ENCODE measurements at places on chromosomes 12 and 14.

DNA sequence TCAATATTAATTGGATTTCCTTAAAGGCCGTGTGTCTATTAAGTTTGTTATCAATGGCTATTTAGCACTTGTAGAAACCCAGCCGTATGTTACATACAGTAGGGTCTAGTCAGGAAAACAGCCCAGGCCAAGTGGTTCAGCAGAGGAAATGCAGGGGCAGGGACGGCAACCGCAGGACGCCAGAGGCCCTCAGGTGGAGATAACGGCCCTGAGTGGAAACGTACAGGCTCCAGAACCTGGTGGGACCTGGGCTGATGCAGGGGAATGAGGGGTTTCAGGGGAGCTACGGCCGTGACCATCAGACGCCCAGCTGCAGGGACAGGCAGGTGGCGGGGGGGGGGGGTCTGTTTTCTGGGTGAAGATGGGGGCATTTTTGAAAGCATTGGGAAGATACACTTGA, 3.7 kb upstream of the ANKLE2 start:
- no peak for DNase-seq

- no peak for DNase-seq
These were observed 28.0 kb upstream of the LRTM2 start for GRCh38 chr12:1792406-1792805.

DNA sequence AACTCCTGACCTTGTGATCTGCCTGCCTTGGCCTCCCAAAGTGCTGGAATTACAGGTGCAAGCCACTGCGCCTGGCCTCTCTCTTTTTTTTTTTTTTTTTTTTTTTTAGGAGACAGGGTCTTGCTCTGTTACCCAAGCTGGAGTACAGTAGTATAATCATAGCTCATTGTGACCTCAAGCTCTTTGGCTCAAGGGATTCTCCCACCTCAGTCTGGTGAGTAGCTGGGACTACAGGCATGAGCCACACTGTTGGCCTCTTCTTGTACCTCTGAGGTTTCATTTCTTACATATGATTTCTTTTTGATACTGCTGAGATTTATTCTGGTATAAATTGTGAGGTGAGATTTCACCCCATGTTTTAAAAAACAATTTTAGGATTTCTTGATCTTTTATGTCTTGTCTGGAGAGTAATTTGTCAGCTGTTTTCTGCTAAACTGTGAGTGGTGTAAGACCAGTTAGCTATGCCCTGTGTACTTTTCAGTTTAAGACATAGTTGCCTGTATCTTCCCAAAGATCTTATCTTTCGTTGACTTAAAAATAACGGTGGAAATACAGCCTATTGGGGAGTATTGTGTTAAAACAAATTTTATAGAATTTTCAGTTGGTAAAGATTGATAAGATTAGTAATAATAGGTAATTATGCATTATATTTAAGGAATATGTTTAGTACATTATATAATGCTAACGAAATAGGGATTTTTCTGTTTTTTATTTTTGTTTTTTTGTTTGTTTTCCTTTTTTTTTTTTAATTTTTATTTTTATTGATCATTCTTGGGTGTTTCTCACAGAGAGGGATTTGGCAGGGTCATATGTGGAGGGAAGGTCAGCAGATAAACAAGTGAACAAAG, 31.7 kb downstream of the WDR20 start:
- peak; percentile 33 for DNase-seq

- peak; percentile 83 for DNase-seq
These were observed 157.9 kb downstream of the PAWR start for GRCh38 chr12:79532907-79533288.

DNA sequence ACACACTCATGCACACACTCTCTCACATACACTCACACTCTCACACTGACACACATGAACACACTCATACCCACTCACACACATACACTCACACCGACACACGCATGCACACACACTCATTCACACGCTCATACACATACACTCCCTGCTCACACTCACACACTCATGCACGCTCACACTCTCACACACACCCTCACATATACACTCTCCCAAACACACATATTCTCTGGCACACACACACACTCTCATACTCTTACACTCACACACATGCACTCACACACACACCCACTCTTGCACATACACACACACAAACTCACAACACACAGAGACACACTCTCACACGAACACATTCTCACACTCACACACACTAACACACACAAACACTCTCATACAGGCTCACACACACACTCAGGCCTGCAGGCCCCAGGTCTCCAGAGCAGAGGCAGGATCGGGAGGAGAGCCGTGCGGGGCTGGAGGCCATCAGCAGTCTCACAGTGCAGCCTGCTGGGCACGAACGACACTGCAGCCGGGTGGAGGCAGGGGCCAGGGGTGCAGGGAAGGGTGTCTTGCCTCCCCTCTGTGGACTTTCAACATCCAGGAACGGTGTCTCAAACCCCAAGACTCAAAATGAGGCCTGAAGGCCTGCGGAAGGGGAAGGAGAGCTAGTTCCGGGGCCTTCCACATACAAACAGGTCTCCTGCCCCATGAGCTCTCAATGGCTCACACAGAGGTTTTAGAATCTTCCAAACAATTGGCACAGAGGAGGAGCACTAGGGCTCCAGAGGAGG, 148.7 kb downstream of the ANO2 start:
- peak; percentile 30 for DNase-seq

DNA sequence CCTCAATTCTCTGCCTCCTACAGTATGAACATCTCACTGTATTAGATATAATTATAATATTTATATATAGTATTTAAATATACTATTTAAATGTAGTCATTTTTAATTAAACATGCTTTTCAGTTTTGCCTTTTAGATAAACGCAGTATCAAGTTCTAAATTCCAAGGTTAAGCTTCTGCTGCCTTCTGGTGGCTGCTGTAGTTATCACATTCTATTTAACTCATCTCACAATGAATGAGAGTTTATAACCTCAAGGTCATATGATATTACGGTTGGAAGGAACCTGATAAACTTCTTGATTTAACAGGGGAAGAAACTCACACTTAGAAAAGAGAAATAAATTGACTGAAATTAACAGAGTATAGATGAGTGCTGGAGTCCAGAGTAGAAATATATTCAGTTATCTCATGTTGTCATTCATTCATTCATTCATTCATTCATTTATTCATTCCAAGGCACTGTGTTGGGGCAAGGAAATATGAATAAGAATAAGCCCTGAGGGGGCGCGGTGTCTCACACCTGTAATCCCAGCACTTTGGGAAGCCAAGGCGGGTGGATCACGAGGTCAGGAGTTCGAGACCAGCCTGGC, 31.9 kb downstream of the GUCY2C start:
- peak; percentile 55 for DNase-seq

GRCh38 chr14:54712465-54713200, 145.7 kb downstream of the SAMD4A start:
- DNase-seq: no peak

GRCh38 chr14:94355191-94355794, 32.2 kb upstream of the SERPINA6 start:
- DNase-seq: peak; percentile 82

DNA sequence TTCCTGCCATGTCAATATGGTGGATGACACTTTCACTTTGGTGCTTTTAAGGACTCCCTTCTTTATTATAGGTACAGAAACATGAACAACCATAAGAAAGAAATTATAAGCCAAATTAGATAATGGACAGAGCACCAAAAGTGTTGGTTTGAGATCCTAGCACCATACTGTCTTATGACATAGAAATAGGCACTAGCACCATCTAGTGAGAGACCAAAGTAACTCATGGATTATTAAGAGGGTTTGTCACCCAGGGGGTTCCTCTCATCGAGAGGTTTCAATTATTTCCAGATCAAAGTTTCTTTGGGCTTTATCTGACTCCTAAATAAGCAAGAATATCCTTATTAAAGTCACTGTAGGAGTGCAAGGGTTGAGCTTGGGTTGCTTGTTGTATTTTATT, 153.0 kb upstream of the DIO2 start:
- no peak for DNase-seq

DNA sequence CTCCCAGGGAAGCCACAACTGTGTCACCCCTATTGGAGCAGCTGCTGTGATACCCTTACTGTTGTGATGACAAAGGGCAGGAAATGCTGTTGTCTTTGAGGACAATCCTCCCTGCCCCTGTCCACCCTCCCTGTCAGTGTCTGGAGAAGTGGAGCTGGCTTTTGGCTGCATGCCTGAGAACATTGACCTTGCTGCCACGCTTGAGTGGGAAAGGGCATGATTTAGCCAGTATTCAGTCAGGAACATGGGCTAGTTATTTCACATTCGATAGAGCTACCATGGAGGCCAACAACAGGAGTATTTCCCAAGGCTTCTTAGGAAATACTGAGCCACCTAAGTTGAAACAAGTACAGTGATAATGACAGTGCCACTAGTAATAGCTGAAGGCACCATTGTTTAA, 59.4 kb downstream of the MYRFL start:
- DNase-seq: peak; percentile 77

DNA sequence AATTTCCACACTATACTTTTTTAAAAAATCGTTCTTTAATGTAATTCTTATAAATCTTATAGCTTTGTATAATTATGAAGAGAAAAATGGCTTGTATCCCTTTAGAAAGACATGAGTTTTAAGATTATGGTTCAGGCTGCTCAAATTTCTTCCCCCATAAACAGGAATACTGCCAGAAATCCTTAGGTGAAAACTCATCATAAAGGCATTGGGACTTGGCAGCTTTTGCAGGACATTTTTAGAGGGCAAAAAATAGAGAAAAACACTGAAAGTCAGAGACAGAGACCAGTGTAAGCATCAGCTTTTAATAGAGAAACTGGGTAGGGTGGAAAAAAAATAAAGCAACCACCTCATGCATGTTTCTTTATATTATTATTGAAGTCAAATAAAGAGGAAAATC, 29.1 kb downstream of the LRRK2 start:
- no peak for DNase-seq

DNA sequence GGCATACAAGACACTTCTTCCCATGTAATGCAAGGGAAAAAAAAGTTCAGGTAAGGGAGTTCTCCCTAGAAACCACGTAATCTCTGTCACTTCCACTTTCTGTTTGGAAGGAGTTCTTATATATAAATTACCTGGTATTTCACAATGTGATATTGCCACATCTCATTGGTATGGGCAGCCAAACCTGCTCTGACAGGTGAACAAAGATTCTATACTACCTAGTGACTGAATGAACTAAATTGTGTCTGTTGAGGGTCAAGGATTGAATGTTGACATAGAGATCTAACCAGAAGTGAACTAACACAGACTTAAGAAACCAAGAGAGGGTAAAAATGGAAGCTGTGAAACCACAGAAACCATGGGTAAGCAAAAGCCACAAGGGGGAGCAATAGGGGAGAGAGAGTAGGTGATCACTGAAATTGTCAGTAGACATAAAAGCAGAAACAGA, 161.3 kb downstream of the RPL10L start:
- peak; percentile 20 for DNase-seq

GRCh38 chr12:113196990-113197389, 11.5 kb downstream of the RITA1 start:
- DNase-seq: peak; percentile 75

DNA sequence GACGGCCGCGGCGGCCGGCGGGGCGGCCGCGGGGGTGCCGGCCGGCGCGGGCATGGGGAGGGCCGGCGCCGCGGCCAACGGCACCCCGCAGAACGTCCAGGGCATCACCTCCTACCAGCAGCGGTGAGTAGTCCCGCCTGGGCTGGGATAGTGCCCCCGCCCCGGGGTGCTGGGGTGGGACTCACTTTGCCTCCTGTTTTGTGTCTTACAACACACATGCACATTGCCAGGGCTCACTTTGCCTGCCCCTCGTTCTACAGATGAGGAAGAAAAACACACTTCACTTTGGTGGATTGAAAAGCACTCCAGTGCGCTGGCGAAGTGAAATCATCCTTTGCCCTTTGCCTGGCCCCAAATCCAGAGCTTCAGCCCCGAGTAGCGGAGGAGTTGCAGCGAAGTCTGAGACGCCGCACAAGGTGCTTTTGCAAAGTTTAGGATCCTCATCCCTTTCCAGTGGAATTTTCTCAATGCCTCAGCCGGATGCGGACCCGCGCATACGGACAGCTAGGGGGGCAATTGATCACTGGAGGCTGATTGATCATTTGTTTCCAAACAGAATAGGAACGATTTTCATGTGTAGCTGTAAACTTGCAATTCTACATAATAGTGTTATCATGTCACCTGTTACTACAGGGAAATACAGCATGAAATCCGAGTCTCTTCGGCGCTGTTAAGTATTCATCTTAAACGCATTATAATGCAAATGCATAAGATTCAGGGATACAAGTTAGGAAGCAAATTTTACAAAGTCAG, 3.6 kb upstream of the NPAS3 start:
- DNase-seq: no peak

GRCh38 chr14:100782516-100783320, 43.2 kb upstream of the MEG3 start:
- DNase-seq: no peak

- DNase-seq: no peak
These were observed 157.6 kb downstream of the AACS start for GRCh38 chr12:125222876-125223275.

DNA sequence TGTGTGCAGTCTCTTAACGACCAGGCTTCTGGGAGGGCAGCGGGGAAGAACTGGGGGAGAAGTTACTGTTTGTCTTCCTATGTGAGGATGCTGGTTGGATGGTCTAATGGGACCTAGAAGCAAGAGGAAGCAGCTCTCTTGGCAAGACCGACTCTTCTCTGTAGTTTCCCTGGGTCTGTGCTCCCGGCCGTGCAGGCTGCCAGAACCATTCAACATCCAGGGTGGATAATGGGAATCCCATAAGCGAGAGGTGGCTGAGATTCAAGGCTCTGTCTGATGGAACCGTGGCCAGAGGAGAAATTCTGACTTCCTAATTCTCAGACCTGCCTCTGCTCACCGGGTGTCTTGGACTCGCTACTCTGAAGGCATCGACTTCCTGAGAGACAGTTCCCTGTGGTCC, 561.0 kb upstream of the TBX3 start:
- no peak for DNase-seq

DNA sequence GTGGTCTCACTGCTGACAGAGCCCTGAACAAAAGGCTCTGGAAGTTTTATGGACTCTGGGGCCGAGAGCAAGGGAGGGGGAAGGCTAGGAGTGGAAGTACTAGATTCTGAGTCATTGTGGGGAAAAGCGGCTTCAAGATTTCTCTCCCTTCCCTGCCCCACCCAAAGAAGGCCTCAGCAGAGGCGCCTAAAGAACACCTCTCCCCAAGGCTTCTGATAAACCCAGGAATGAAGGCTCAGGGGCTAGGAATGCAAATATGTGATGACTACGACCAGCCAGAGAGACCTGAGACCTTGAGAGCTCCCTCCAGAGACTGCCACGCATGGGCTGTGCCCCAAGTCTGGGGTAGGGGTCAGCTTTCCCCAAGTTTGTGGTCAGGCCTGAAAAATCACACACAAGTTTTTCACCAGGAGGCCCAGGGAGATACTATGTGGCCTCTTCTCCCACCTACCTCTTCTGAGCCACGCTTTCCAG, 130.7 kb upstream of the HIF1A start:
- peak; percentile 99 for DNase-seq

All from kidney tubule cell (primary cell).